ENCODE measurements at places on chromosomes 12 and 14. TPM values are rescaled to one million over a fixed set of nuclear protein-coding genes. Genes with fewer than 3 reads are reported as not detected.

DNA sequence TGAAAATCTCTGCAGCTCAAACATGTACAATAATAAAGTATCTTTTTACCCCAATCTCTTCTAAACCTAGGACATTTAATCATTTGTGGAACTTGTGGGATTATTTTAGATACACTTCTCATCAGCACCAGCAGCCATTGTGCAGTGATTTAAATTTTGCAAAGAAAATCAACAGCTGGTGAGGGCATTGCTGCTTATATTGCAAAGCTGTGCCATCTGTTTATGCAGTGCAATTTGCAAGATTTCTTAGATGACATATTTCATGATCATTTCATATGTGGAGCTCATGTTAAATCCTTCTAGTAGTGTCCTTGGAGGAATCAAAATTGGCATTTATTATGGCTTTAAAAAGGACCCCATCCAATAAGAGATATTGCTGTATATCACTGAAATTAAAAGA, 320.7 kb downstream of the BTG1 start:
- DNase-seq: no peak

DNA sequence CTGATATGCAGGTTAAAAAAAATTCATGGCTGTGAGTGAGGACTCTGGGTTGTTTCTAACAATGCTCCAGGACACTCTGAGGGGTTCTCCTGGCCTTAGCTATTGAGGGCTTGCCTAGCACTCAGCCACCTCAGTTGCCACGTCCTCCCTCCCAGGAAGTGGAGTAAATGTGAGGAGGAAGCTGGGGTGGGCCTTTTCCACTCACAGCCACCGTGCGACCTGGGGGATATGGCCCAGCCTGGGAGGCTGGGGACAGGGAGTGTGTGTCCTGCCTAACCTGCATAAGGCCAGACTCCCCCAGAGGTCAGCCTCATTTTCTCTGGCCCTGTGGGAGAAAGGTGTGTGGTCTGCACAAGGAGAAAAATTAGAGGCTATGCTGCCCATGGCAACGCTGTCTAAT, 83.3 kb downstream of the CRACR2A start:
- DNase-seq: no peak

DNA sequence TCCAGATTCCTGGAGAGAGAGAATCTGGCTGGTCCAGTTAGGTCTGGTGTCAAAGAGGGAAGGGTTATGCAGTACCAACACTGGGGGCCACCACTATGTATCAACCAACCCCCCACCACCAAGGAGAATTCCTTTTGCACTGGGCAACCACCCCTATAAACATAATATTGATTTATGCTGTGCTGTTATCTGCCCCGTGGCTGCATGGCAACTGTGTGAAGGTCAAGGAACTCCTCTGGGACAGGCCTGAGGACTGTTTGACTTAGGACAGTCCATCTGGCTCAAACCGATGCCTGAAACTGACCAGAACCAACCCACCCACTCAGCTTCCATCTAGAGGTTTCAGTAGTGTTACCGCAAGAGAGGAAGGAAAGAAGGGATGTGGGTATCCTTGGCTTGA, 20.5 kb downstream of the PLEKHH1 start:
- no peak for DNase-seq

- no peak for DNase-seq
Observed at GRCh38 chr14:79972230-79972629, 239.1 kb downstream of the DIO2 start.

DNA sequence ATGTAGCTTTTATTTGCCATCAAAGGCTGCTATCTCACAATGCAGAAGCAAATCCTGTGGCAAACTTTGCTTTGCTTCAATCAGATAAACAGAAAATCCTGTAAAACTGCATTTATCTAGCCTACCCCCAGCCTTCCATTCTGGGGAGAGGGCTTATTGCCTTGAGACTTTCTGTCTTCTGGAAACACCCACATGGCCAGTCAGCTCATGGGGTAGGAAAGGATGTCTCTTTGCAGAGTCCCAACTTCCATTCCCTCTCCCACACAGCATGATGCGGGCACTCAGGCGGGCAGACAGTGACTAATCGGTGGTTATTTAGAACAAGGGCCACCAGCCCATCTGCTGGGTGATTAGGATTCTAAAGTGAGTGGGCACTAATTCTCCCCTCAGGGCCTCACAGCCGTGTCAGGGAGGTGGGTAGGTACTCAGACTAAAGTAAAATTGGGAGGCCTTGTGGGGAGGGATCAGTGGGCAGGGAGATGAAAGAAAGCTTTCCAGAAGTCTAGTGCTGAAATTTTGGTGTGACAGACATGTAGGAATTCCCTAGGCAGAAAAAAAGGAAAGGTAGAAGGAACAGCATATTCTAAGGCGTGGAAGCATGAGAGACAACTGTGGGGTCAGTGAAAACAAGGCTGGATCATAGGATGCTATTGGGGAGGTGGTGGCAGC, 720.5 kb downstream of the VRK1 start:
- DNase-seq: no peak

SCN8A gene
- 0.47 TPM for total RNA-seq

LRRK2 gene
- total RNA-seq: 2.5 TPM

- DNase-seq: no peak
Observed at GRCh38 chr14:73105050-73105449, 31.3 kb upstream of the PSEN1 start.

- no peak for DNase-seq
Observed at GRCh38 chr14:30710876-30711275, 88.8 kb downstream of the SCFD1 start.

DNA sequence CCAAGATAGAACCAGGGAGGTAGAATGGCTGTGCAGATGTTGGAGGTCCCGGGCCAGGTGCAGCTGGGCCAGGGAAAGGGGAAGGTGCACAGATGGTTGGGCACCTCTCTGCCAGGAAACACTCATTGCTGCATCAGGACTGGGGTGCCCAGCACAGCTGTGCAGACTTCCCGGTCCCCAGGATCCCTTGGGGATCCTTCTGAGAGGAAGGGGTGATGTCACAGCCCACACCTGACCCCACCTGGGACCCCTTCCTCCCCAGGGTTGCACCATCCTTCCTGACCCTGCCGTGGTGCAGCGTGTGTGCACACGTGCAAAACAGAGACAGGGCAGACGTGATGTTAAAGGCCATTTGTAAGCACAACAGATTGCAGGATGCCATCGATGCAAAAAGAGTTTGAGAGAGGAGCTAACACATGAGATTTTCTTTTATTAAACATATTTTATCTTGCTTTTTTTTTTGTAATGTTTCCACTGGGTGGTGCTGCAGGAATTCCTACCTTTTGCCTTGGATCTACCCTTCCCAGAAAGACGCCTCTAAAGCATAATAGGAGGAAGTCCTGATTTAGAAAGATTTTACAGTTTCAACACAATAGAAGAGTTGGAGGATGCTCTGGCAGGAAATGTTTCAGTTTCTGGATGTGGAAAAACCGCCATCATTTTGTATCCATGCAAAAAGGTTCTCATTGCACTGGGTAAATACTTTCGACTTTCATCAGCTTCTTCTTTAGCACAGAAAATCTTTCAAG, 14.8 kb downstream of the ELK3 start:
- no peak for DNase-seq

ST8SIA1 gene
- 7.6 TPM for total RNA-seq

- DNase-seq: no peak
Observed at GRCh38 chr14:92945959-92946846, 23.3 kb downstream of the CHGA start.
